ENCODE measurements at places on chromosomes 3 and 15. TPM values are rescaled to one million over a fixed set of nuclear protein-coding genes. Genes with fewer than 3 reads are reported as not detected.

DNA sequence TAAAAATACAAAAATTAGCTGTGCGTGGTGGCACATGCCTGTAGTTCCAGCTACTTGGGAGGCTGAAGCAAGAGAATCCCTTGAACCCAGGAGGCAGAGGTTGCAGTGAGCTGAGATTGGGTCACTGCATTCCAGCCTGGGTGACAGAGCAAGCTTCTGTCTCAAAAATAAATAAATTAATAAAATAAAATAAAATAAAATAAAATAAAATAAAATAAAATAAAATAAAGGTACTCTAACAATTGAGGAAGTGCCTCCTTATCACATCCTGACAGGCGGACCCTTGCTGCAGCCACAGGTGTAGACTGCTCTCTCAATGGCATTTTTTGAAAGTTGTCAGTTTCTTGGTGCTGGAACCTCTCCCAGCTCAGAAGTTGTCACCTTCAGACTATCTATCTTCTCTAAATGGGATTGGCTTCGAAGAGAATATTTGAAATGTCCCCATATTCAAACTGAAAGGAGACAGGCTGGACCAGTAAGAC is 304.1 kb downstream of the RORA start:
- DNase-seq = no peak

DNA sequence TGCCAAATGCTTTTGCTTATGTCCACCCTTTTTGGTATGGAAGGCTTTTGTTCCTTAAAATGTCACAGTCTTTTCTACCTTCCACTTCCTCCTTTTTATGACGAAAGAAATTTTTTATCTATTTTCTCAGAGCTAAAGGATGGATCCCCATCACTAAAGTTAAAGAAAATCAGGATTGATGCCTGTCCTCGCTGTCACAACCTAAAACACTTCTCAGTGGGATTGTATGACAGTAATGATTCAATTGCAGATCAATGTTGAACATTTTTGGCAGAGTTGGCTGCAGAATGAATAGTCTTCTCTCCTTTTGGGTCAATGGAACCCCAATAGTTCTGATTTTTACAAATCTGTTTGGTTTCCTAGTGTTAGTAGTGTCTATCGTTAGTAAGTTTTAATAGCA is 549.8 kb upstream of the ROBO2 start:
- no peak for DNase-seq

DNA sequence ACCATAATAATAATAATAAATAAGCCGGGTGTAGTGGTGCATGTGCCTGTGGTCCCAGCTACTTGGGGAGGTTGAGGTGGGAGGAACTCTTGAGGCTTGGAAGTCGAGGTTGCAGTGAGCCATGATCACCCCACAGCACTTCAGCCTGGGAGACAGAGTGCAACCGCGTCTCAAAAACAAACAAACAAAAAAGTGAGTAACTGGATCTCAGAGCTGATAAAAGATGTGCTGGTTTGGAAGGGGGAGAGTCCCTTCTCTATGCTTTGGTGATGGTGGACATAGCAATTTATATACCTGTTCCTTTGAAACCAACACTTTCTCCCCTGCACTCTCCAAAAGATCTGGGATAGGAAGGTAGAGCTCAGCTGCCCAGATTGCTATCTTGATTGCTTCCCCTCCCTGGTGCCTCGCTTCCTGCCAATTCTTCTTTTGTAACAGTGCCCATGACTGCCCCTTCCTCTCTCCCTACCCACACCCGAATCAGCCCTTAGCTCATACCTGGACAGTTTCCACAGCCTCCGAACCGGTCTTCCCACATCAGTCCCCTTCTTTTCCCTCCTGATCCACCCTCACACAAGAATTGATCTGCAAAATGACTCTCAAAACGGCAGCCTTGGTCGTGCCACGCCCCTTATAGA is 55.1 kb upstream of the UBE2E1 start:
- no peak for DNase-seq

- DNase-seq = no peak
Measured at GRCh38 chr15:100863075-100863795, 16.4 kb upstream of the ALDH1A3 start.

Gene SLC15A2
- 12.4 TPM for polyA plus RNA-seq

DNA sequence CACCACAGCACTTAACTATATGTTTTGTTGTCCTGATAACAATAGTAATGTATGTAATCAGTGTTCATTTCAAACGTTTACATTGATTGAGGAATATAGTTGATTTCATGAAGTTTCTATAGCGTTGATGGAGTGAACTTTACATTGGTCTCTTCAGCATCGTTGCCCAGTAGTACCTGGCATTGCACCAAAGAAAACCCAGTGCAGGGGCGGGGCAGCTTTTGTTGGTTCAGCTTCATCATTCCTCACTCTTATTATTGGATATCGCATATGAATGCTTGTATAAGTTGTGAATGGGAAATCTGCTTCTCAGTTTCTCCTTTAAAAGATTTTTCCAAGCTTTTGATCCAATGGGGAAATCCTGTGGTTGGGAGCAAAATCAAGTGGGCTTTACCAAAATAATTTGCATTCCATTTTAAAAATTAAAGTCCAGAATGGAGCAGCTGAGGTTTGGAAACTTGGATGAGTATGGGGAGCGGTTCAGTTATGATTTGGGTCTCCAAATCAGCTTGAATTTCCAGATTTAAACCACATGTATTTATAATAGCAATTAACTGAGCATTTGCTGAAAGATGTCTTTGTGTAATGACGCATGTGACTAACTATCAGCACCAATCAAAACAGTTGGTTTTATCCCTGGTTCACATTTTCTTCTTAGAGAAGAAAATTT is 213.7 kb downstream of the ALCAM start:
- no peak for DNase-seq

Gene ZPLD1
- polyA plus RNA-seq = 0.12 TPM

Gene ATP10A
- polyA plus RNA-seq = 2.8 TPM

- no peak for DNase-seq
Measured at GRCh38 chr3:64523324-64523723, 164.5 kb downstream of the ADAMTS9 start.

GRCh38 chr3:4322635-4323034 is 19.5 kb downstream of the SETMAR start:
- DNase-seq = no peak

Gene THRB
- 25.9 TPM for polyA plus RNA-seq

DNA sequence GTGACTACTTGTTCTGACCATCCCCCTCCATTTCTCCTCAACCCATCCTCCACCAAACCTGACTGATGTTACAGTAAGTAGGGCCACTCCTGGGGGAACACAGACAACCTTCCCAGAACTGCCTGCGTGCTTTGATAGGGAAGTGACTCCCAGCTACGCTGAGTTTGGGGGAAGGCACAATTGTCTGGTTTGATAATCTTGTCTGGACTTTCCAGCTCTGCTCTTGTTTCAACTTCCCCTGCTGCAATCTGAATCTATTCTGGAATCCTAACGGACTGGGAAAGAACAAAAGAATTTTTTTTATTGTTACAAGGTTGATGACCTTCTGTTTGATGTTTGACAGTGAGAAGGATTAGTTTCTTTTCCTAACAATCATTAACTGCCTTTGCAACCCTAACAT is 895.6 kb downstream of the ROBO1 start:
- DNase-seq = no peak

All from left renal pelvis (tissue), 4 donors.